ENCODE measurements at places on chromosomes 5 and 9.

GRCh38 chr9:134136996-134137299, 1.1 kb downstream of the WDR5 start:
- no peak for DNase-seq

DNA sequence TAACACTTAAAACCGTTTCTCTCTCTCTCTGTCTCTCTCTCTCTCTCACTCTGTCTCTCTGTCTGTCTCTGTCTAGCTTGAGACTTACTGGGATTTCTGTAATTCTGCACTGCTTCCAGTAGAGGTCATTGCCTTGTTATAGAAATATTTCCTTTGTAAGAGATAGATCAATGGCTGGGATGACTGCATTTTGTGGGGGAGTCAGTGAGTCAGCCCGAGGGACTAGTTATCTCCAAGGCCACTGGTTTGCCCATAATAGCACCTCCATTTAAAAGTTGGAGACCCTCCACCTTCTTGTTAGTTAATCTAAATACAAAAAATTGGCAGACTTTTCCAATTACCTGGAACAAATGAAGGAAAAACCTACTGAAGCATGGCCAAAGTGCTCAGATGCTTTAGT, 547.2 kb downstream of the LRRC70 start:
- DNase-seq, result no peak

GRCh38 chr5:1815071-1815786, 14.0 kb downstream of the NDUFS6 start:
- no peak for DNase-seq

DNA sequence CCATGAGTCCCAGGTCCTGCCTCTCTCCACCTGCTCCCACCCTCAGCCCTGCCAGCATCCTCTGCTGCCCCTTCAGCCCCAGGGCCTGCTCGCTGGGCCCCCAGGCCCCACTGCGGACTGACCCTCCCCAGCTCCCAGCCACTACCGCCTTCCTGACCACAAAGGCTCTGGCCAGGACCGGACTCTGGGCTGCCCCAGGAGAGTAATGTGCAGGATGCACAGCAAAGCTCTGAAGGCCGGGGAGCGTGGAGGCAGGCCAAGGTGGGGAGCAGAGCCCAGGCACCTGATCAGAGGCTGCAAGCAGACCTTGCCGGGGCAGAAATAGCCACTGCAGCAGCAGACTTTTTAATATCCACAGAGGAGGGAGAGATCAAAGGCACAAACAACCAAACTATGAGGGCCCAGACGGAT, 27.9 kb downstream of the IPPK start:
- no peak for DNase-seq

- no peak for DNase-seq
Observed at GRCh38 chr5:29614206-29614605, 1579.3 kb upstream of the CDH6 start.

DNA sequence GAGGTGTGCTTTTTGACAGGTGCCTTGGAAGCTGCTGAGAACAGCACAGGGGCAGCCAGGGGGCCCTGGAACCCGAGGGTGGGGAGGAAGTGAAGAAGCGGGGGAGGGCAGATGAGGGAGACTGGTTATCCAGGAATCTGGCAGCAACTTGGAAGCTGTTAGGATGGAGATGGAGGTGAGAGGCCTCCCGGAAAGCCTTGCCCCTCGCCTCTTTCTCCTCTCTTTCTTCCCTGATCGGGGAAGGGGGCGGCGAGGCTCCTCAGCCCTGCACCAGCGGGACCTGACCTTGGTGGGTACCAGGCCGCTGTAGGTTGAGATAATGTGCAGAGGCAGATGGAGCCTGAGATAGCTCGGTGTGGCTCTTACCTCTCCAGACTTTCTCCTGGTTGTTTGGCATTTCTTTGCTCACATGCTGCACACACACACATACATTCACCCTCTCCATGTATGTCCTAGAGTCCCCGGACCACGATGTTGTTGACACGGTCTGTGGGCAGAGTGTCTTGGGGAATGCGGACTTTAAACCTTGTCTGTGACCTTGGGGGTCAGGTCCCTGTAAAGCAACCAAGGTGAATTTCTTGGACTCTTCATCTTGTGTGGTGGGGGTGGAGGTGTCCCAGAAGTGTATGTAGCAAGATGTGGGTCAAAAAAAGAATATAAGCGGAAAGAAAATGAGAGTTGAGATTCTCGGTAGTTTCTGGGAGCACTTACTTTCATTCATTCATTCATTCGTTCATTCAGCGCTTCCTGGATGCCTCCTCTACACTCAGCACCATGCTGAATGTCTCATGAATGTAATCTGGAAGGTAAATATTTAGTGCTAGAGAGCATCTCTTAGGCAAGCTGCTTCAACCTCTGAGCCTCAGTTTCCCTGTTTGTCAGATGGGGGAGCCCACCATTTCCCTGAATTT, 1.6 kb downstream of the WWC1 start:
- no peak for DNase-seq

GRCh38 chr9:13181652-13182051, 97.8 kb downstream of the MPDZ start:
- DNase-seq, result no peak

- no peak for DNase-seq
Observed at GRCh38 chr9:110835404-110835803, 166.8 kb downstream of the MUSK start.

GRCh38 chr5:126561908-126562307, 33.1 kb downstream of the ALDH7A1 start:
- no peak for DNase-seq

- DNase-seq, result no peak
Observed at GRCh38 chr9:19231126-19231903, 822 bp downstream of the DENND4C start.

GRCh38 chr5:150079909-150080461, 6.4 kb downstream of the CSF1R start:
- no peak for DNase-seq

DNA sequence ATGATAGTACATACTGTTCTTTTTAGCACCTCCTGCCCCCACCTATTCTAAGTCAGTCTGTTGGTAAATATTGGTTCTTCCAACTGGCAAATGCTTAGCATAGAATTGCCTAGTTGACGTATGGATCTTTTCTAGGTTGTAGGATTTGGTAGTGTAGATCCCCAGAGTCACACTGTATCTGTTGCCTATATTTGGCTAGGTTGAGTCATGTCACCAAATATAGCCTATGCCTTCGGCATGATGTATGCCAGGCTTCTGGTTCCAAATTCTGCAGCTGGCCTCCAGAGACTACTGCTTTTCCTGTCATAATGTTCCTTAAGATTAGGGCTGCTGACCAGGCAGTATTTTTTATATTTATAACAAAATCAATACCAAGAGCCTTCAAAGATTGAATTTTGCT, 38.2 kb downstream of the CPEB4 start:
- no peak for DNase-seq

DNA sequence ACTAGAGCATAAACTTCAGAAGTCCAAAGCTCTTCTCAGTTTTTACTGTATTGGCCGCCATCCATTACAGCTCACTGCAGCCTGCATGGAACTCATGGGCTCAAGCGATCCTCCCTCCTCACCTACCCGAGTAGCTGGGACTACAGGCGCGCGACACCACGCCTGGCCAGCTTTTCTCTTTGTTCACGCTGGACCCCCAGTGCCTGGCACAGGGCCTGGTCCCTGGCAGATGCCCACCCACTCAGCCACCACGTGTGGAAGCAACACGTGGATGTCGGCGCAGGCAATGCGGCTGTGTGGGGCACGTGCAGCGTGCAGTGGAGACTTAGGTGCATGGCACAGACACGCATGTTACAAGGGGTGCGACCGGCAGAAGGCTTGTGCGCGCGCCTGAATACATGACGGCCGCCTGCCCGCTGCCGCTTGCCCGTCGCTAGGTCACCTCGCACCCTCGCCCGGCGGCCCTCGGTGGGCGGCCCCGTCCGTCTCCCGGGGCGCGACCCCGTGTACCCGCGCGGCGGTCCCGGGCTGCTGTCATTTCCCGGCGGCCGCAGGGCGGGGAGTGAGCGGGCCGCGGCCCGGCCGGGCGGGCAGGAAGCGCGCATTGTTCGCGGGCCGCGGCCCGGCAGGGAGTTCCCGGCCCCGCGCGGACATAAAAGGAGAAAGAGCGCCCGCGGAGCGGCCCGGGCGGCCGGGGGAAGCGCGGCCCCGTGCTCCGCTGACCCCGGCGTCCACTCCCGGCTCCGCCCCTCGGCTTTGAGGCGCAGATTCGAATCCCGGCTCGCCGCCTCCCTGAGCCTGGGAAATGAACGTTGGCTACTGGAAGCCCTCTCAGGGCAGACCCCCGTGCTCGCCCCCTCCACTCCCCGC, 24.1 kb upstream of the PTGS1 start:
- no peak for DNase-seq

Data from stimulated activated naive CD4-positive, alpha-beta T cell treated with Interleukin-2 at 50 U/mL for 16 hours (primary cell).